ENCODE measurements at places on chromosomes 12 and 14.
A peak's percentile ranks its signal among the peaks of the same experiment; 100 is the strongest.

- no peak for DNase-seq
Measured at GRCh38 chr14:103538291-103539055, 9.5 kb downstream of the TRMT61A start.

- peak; percentile 99 for DNase-seq
Measured at GRCh38 chr12:122752464-122753318, at the start of gene DENR. TSS of gene DENR (plus strand) at chr12:122752824. CDS start at chr12:122753702, 878 bp downstream.

- DNase-seq, result no peak
Measured at GRCh38 chr12:45732250-45732649, 2.7 kb downstream of the ARID2 start.

DNA sequence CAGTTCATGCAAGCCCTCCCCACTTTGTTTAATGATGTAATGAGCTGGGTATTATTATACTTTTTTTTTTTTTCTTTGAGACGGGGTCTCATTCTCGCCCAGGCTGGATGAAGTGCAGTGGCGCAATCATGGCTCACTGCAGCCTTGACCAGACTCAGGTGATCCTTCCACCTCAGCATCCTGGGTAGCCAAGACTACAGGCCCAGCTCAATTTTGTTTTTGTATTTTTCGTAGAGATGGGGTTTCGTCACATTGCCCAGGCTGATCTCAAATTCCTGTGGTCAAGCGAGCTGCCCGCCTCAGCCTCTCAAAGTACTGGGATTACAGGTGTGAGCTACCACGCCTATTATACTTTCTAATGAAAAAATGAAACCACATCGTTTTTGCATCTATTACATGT lies 4.5 kb upstream of the DCAF11 start:
- DNase-seq, result no peak

GRCh38 chr14:73567951-73568885 lies 795 bp upstream of the ACOT2 start:
- no peak for DNase-seq

- no peak for DNase-seq
Measured at GRCh38 chr12:120951-121350, 54.4 kb downstream of the IQSEC3 start.

DNA sequence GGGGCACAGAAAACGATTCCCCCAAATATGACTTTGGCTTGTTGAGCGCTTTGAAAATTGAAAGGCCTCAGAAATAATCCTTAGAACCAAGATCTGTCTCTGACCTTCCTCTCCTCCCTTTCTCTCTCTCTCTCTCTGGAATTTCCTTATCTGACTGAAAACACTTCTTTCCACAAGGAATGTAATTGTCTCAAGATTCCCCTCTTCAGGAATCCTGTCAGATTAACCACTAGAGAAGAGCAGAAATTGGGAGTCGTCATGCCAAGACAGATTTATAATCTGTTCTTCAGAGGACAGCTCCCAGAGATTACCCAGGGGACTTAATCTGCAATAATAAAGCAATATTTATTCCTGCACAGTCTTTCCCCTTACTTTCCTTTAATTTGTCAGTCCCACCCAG lies 317.6 kb downstream of the ACSS3 start:
- DNase-seq, result no peak

DNA sequence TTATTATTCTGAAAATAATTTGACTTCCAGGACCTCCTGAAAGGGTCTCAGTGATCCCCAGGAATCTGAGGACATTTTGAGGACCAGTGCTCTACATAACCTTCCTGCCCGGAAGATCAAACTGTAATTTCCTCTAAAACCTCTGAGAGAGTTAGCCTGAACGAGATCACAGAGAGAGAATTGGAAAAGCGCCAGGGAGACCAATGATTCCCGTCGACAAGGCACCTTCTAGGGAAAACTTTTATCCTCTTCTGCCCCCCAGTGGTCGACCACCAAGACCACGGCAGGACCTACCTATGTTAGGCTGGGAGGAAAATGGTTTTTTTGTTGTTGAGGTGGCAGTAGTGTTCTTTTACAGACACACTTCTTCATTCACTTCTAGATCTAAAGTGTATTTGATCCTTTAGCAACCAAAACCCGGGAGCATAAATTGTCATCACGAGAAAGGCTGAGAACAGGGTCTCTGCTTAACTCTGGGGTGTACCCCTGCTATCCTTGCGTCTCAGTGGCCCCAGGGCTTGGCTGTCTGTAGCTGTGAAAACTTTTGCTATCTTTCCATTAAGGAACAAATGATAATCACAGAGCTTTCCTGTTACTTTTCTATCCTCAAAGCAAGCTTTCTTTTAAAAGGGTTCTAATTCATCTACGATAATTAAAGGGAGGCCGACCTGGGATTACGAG lies 62.9 kb upstream of the NID2 start:
- peak; percentile 79 for DNase-seq

GRCh38 chr14:92954933-92955332 lies 32.0 kb downstream of the CHGA start:
- DNase-seq, result no peak

- DNase-seq, result no peak
Measured at GRCh38 chr14:51337520-51337919, 97.5 kb downstream of the TMX1 start.

DNA sequence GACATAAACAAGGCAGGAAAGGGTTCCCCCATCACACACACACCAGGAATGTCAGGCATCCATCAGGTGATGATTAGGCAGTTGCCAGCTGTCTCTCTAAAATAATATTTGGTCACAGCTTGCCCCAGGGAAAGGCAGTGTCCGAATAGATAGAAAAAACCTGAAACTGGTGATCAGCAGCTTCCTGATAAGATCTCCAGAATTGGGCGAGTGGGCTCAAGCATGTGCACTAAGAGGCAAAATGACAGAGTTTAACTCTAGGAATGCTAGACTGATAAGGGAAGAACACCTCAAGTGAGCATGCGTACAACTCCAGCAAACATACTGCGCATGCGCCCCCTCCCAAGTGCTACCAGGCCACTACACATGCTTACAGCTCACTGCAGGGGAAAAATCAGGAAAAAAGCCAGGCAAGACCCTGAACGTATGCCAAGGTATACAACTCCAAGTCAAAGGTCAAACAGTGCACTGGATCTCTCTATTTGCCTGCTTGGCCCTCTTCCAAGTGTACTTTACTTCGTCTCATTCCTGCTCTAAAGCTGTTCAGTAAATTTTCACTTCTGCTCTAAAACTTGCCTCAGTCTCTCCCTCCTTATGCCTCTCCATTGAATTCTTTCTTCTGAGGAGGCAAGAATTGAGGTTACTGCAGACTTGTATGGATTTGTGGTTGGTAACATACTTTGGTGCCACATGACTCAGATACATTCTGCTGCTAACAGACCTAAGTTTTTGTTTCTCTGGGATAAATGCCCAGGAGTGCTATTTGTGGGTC lies 73.5 kb upstream of the VASH1 start:
- DNase-seq, result no peak

DNA sequence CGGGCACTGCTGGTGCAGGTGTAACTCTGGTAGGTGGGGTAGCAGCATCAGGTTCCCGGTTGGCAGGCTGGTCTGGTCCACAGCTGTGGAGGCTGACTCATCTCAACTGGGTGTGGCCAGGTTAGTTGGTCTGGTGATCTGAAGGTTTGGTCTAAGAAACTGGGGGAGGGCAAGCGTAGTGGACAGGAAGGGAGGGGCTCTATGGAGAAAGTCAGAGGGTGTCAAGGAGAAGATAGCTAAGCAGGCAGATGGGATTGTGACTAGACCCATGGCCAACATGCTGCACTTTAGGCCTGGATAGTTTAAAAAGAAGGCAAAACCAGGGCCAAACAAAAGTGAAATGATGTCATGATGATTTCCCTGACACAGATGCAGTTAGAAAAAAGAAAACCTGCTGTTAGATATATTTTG lies 7.9 kb downstream of the TRIM9 start:
- no peak for DNase-seq

GRCh38 chr12:133236556-133236955 lies 879 bp upstream of the ANHX start:
- DNase-seq, result no peak

- no peak for DNase-seq
Measured at GRCh38 chr12:1373901-1374735, 220.3 kb downstream of the FBXL14 start.

GRCh38 chr14:24712909-24713308 lies 78.9 kb upstream of the GZMB start:
- DNase-seq, result no peak

GRCh38 chr14:37824939-37825712 lies 229.7 kb downstream of the TTC6 start:
- no peak for DNase-seq

- DNase-seq, result no peak
Measured at GRCh38 chr14:60684203-60684602, 34.9 kb upstream of the SIX1 start.

- DNase-seq, result no peak
Measured at GRCh38 chr14:92698393-92698792, 50.0 kb downstream of the LGMN start.
